ENCODE measurements at places on chromosomes 6 and 20.

- DNase-seq = no peak
These were observed 300.2 kb downstream of the SOX4 start for GRCh38 chr6:21893793-21894192.

DNA sequence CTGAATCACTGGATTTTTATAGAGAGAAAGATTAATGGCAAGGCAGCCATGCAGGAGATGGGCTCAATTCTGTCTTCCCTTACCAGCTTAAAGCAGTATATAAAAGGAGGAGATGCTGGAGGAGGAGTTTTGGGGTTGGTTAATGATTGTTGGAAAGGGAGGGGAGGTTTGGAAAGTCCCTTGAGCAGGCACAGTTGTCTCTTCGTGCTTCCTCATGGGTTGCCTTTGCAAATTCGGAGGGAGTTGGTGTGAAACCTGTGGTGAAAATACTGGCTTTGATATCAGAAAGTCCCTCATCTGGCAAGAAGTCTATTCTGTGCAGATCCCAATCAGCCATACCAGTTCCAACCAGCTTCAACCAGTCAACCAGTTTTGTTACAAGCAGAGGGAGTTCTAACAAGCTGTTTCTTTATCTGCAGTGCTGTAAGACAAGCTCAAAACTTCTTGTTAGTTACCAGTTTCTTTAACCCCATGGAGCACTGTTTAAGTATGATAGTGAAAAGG, 107.0 kb downstream of the HIVEP1 start:
- no peak for DNase-seq

DNA sequence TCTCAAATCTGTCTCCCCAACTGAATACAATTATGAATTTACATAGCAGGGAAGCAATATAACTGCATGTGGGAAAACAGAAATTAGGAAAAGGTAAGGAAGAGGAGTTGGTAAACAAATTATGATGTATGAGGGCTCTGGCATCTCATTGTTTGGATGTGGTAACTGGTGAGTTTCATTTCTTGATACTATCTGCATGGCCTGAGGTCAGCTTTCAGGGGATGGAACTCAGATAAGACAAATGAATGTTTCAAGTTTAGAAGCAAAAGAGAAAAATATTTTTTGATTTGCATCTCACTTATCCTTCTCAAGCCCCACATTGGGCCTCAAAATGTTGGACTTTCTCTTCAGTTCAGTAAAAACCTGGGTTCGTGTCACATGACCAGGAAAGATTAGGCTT, 302.2 kb upstream of the GJE1 start:
- DNase-seq = no peak

- DNase-seq = no peak
These were observed 28.9 kb upstream of the SUMO4 start for GRCh38 chr6:149371154-149371553.

DNA sequence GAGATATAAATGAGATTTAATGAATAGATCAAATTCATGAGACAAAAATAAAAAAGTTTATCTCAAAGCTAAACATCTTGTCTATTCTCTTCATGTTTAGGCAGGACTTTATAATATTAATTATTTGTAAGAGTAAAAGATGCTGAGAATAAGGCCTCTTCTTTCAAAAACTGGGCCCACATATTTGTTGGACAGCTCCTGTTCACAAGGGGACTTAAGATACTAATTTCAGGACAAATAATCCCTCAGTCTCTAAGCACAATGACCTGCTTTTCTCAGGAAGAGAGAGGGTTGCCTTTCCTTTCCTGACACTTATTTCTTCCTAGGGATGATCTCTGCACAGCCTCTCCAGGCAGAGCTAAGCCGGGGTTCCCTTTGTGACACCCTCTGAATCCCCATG, 43.3 kb downstream of the NOX3 start:
- DNase-seq = no peak

DNA sequence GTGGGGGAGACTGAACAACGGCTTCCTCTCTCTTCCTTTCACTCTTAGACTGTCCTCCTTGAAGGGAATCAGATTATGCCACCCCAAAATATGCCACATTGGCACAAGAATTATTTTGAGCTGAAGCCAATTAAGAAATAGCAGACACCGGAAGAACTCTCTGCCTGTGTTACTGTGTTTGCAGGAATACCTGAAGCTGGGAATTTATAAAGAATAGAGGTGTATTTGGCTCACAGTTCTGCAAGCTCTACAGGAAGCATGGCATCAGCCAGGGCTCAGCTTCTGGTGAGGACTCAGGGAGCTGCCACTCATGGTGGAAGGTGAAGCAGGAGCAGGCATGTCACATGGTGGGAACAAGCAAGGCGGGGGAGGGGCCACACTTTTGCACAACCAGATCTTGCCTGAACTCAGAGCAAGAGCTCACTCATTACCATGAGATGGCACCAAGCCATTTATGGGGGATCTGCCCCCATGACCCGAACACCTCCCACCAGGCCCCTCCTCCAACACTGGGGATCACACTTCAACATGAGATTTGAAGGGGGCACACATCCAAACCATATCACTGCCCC, 46.0 kb downstream of the PCNA start:
- DNase-seq = no peak

GRCh38 chr6:44659726-44660125, 272.2 kb downstream of the CDC5L start:
- DNase-seq = no peak

DNA sequence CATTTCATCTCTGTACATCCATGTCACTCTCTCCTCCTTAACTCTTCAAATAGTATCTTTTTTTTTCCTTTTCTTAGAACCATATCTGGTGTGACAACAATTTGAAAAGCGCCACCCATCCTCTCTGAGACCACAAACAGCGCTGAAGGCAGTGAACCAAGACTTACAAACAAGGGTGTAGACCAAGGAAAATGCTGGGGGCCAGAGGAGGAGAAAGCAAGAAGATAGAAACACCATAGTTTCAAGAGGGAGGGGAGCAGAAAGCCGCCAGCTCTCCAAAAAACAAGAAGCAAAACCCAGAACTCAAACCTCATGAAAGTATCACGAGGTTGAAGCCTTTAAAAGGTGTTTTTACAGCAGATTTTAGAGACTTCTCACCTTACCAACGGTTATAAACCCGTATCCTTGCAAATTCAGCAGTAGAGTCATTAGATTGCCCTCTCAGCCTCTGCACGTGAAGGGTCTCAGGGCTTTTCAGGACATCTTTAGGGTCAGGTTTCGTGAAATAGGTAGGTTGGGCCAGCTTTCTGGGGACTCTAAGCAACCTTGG, 13.3 kb upstream of the RIPOR2 start:
- no peak for DNase-seq

- DNase-seq = no peak
These were observed 43.2 kb upstream of the AKAP12 start for GRCh38 chr6:151196555-151196954.

- no peak for DNase-seq
These were observed 216.8 kb downstream of the TMEM242 start for GRCh38 chr6:157106487-157106886.

DNA sequence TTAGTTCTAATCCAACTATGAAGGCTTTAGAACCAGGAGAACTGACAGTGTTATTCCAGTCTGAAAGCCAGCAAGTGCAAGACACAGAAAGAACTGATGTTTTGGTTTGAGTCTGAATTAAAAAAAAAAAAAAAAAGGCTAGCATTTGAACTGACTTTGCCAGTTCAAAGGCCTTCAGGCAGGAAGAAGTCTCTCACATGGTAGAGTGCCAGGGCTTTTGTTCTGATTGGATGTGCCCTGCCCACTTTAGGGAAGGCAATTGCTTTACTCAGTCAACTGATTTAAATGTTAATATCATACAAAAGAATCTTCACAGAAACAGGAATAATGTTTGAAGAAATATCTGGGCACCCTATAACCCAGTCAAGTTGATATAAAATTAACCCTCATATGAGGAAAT, 212.2 kb downstream of the HIVEP2 start:
- DNase-seq = no peak

DNA sequence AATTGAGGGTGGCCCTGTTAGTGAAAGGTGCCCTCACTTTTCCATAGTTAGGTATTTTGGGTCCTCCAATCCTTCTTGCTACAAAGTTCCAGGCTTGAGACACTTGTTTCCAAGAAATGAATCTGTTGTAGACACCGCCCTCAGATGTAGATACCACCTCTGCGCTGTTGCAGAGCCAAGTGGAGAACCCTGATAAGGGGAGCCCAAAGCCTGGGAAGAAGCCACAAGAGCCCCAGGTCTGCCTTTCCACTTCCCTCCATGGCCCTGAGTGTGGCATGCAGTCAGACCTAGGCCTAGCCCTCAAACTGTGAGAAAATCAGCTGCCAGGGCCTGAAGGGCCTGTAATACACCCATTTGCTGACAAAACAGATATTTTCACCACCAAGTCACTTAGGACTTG, 37.1 kb downstream of the DTD1 start:
- DNase-seq = no peak

- DNase-seq = no peak
These were observed 40.8 kb upstream of the RNF182 start for GRCh38 chr6:13883966-13884365.

DNA sequence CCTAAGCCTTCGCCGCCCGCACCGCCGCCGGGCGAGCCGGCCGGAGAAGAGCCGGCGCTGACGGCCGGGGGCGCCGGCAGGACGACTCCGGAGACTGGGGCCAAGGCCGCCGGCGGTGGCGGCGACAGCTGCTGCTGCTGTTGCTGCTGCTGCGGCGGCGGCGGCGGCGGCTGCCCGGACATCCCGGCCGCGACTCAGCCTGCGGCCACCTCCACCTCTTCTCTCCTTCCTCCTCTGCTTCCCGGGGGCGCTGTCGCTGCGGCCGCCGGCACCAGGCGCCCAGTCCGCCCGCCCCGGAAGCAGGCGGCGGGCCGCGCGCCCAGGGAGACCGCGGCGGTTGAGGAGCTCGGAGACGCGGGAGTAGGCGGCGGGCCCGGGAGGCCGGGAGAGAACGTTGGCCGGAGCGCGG, 307 bp downstream of the RANBP9 start:
- DNase-seq = no peak

- no peak for DNase-seq
These were observed 33.8 kb upstream of the NT5E start for GRCh38 chr6:85416049-85416448.

DNA sequence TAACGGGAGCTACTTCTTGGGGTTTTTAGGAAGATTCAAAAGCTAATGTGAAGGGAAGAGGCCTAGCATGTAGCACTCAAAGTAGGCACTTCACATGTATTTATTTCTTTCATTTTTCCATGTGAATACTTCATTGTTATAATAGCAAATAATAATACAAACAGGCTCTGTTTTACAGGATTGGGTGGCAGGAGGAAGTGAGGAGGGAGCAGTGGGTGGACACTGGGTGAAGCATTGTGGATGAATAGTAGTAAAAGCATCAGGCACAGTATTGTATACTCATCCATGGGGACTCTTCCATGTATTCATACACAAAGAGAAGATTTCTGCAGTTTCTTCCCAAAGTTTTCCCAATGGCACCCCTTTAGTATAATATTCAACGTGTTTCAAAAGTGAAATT, 38.4 kb upstream of the SNRPB2 start:
- DNase-seq = no peak

- no peak for DNase-seq
These were observed 1080.7 kb downstream of the GRIK2 start for GRCh38 chr6:102474041-102474807.

DNA sequence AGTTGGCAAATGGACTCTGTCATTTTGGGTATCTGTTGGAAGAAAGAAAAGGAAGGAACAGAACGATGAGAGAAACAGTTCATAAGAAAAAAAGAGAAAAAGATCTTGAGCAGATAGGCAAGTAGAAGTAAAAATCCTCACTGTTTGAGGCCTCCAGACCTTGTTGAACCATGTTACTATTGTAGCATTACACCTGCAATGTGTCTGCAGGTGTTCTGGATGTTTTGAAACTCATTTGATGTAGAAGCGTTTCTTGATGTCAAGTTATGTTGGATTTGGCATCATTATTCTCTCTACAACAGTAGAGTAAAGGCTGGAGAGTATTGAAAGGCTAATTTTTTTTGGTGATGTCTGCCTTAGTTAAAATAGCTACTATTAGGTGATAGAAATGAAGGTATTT, 108.7 kb downstream of the CARMIL1 start:
- no peak for DNase-seq

DNA sequence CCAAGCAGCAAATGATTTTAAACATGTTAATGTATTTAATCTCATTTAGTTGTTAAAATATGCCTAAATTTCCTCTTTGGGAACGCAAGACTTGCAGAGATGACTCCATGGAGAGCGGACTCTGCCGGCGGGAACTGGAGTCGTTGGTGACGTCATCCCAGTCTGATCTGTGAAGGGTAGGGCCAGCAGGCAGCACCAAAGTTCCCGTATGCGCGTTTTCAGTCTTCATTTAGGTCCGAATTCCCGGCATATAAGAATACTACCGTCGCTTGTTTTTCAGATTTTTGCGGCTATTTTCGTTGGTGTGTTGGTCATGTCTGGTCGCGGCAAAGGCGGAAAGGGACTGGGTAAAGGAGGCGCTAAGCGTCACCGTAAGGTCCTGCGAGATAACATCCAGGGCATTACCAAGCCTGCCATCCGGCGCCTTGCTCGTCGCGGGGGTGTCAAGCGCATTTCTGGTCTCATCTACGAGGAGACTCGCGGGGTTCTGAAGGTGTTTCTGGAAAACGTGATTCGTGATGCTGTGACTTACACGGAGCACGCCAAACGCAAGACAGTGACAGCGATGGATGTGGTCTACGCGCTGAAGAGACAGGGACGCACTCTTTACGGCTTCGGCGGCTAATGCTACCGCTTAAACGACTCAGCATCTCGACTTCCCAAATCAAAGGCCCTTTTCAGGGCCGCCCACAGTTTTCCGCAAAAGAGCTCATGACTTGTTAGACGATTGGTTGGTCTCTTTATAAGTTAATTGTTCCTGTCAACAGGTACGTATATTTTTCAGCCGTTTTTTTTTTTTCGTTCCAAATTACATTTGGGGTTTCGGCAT, 117.3 kb downstream of the HFE start:
- peak; percentile 78 for DNase-seq

- DNase-seq = no peak
These were observed 19.2 kb upstream of the SCP2D1 start for GRCh38 chr20:18794428-18794787.

DNA sequence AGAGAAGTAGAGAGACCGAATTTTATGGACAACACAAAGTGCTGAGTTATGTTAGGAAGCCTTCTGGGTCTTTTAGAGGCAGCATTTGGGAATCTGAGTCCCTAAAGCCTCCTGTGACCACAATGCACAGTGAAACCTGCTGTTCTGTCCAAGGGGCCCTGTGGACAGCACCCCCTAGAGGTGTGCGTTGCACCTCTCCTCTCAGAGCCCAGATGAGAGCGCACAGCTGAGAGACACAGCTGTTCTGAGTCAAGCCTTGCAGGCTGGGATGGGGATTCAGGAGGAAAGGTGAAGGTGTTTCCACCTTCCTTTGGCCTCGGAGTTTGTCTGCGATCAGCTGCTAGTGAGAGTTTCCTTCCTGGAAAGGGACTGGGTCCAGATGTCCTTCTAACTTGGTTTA, 13.0 kb downstream of the PCK1 start:
- DNase-seq = no peak

All from NCI-H2081 treated with DMSO at 0.1 percent for 48 hours (cell line).